ENCODE measurements at places on chromosomes 3 and 15.

DNA sequence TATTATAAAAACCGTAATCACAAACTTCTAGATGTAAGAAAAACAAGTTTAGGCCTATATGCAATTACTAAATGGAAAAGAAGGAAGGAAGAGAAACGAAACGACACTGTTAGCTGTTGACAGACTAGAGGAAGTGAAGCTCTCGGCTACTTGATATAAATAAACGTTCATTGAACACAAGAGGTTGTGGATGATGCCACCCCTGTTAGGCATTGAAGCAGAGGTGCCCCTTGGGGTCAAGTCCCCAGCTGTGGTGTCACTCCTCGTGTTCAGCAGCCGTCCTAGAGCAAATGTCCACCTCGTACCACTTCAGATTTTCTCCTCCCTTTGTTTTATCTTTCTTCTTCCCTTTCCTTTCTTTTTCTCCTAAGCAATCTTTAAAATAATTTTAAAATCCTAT lies 146.5 kb upstream of the UBE2E1 start:
- DNase-seq = no peak

- DNase-seq = no peak
These were observed 177.0 kb downstream of the ERC2 start for GRCh38 chr3:56291244-56291680.

- DNase-seq = no peak
These were observed 12.5 kb downstream of the KLHDC8B start for GRCh38 chr3:49183873-49184272.

DNA sequence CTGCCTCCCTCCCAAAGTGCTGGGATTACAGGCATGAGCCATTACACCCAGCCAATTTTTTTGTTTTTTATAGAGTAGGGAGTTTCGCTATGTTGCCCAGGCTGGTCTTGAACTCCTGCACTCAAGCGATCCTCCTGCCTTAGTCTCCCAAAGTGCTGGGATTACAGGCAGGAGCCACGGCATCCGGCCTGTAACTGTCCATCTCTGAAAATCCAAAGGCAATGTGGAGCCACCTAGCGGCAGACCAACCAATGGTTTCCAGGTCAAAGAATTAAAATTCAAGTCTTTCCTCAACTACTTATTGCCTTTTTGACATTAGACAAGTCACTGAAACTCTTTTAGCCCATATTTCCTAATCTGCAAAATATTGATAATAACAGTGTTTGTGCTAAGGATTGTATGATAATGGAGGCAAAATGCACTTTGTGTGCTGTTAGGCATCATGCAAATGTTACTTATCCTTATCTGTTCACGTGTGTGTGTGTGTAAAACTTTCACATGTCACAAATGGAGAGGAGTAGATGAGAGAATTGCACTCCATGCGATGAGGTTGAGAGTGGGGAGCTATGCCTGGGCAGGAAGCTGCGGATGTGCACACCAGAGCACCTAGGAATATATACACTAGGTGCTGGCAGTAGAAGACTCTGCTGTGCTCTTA lies 48.7 kb downstream of the COL8A1 start:
- DNase-seq = peak; percentile 53

DNA sequence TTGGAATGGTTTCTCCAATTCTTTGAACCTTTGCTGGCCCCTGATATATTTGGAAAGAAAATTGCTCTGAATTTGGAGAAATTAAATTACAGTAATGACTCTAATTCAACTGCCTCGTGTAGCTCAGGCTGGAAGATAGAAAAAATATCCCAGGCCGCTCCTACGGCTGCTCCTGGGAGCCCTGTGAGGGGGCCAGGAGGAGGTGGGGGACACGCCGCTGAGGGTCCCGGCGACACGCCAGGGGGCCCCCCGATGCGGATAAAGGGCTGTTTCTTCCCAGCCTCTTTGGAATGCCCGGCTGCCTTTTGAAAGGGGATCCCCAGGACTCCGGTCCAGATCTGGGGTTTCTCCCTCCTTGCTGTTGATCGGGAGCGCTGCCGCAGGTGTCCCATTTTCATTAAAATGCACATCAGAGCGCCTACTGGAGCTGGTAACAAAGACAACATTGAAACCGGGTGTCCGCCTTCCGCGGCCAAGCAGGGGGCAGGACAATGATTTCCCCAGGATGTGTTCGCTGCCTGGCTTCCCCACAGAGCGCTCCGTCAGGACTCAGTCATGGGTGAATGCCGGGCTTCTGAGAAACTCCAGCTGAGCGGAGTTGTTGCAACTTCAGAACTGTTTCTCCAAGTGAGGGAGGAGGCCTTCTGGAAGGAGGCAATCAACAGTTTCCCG lies 200.1 kb upstream of the KBTBD8 start:
- DNase-seq = peak; percentile 53

DNA sequence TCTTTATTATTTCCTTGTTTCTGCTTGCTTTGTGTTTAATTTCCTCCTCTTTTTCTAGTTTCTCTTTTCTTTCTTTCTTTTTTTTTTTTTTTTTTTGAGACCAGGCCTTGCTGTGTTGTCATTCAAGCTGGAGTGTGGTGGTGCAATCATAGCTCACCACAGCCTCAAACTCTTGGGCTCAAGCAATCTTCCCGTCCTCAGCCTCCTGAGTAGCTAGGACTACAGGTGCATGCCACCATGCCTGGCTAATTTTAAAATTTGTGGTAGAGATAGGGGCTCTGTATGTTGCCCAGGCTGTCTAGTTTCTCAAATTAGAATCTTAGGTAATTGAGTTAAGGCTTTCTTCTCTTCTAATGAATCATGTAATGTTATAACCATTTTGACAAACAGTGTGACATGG lies 22.4 kb downstream of the SLMAP start:
- no peak for DNase-seq

GRCh38 chr3:154120961-154121700 lies at the start of gene ARHGEF26:
Gene ARHGEF26, plus strand, starts transcription at chr3:154121390. Its CDS starts 603 bp downstream, at chr3:154121993.
- peak; percentile 96 for DNase-seq

DNA sequence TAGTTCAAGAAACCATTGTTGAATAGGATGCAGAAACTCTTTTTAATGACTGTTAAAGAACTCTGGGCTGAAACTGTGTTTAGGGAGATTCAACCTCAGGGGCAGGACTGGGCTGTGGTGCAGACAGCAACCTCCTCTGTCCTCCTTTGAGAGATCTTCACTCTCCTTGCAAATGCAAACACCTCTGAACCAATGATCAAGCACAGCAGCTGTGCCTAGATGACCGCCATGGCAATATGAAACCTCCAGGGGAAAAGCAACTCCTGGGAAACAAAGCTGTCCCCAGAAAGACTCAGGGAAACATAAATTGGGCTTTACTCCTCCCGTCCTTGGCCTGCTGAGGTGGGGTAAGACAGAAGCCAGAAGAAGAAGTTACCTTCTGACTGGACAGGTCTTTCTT lies 52.6 kb downstream of the TBC1D2B start:
- no peak for DNase-seq

- DNase-seq = no peak
These were observed 233.2 kb downstream of the KLF13 start for GRCh38 chr15:31559786-31560185.
